Gastrocnemius medialis (tissue), 4 donors: ENCODE measurements at places on chromosomes 2 and 18.

DNA sequence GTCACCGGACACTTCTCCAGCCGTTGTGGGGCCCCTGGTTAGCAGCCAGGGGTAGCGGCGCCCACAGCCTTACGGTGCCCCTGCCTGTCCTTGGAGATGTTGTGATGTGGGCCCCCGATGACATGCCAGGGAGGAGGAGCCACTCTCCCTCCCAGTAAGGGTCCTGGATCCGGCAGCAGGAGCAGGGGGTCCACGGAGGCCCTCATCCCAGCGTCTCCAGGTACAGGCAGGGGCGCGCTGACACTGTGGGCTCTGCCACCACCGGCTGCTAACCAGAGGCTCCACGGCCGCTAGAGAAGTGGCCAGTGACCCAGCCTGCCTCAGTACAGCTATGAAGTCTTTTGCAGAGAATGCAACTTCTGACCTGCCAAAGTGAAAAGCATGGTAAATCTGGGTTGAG lies 121.2 kb downstream of the SPP2 start:
- no peak overlapping the region for H3K27ac ChIP-seq
- H3K4me1 ChIP-seq: no peaks in the 10 kb centered on the region
- no peak for DNase-seq
- H3K4me3 ChIP-seq: no peak overlapping the region
- H3K27me3 ChIP-seq: no peaks in the 10 kb centered on the region

DNA sequence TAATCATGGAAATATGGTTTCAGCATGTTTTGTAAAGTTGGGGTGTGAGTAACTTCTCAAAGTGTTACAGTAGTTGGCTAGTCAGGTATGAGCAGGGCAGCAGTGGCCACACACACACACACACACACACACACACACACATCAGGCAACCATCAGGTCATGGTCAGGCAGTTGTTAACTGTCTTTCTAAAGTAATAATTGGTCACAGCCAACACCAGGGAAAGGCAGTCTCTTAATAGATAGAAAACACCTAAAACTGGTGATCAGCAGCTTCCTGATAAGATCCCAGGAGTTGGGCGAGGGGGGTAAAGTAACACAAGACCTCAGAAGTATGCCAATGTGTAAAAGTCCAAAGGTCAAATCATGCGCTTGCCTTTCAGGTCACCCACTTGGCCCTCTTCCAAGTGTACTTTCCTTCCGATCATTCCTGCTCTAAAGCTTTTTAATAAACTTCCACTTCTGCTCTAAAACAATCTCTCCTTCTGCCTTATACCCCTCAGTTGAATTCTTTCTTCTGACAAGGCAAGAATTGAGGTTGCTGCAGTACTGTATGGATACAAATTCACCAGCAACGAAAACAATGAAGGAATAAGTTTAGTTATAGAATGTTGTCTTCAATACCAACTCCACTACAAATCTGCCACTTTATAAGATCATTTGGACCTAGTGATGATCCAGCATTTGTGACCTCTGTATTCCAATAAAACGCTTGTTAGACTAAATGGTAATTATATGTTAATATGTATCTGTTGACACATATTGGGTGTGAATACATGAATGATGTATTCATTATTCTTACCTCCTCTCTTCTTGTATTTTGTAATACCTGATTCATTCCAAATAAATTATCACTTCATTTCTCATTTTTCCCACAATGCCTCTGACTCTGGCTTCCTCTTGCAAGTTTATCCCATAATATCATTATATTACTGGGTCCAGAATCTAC lies 254.3 kb downstream of the METTL4 start:
- H3K36me3 ChIP-seq: no peaks in the 10 kb centered on the region
- H3K4me3 ChIP-seq: no peak overlapping the region
- DNase-seq: no peak
- H3K4me1 ChIP-seq: no peaks in the 10 kb centered on the region

GRCh38 chr2:8243748-8244400 lies 438.0 kb upstream of the ID2 start:
- no peak overlapping the region for H3K4me3 ChIP-seq
- no peak overlapping the region for H3K27ac ChIP-seq
- DNase-seq: no peak
- no peaks in the 10 kb centered on the region for H3K27me3 ChIP-seq
- peaks cover 3% of the 10 kb centered on the region for H3K4me1 ChIP-seq
- no peaks in the 10 kb centered on the region for H3K36me3 ChIP-seq

GRCh38 chr2:123502931-123503330 lies 522.2 kb upstream of the CNTNAP5 start:
- no peaks in the 10 kb centered on the region for H3K27me3 ChIP-seq
- H3K36me3 ChIP-seq: no peaks in the 10 kb centered on the region

GRCh38 chr18:46220116-46220515 lies 115.9 kb downstream of the HAUS1 start:
- no peak for DNase-seq
- H3K27me3 ChIP-seq: no peaks in the 10 kb centered on the region
- H3K36me3 ChIP-seq: no peaks in the 10 kb centered on the region
- no peak overlapping the region for H3K4me3 ChIP-seq

DNA sequence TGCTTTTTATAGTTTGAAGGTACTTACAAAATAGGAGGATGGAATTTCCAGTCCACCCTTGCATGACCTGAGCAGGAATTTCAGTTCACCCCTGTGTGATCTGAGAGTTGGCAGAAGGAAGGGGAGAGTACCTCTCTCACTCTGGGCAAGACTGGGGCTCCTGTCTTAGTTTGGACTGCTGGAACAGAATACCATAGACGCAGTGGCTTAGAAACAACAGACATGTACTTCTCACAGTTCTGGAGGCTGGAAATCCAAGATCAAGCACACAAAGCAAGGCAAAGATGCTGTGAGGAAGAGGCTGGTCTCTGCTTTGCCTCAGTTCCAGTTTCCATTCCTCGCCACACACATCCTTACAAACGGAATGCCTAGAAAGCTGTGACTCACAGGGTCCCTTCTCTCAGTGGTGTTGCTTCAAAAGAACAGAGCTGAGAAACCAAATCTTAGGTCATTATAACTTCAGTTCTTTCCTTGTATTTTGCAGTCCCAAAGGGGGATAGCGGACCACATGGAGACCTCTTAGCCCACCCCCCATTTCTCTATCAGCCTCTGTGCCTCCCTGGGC lies 108.8 kb upstream of the HAAO start:
- H3K27ac ChIP-seq: no peak overlapping the region
- H3K27me3 ChIP-seq: no peaks in the 10 kb centered on the region
- DNase-seq: no peak
- no peaks in the 10 kb centered on the region for H3K36me3 ChIP-seq
- H3K4me3 ChIP-seq: no peak overlapping the region

DNA sequence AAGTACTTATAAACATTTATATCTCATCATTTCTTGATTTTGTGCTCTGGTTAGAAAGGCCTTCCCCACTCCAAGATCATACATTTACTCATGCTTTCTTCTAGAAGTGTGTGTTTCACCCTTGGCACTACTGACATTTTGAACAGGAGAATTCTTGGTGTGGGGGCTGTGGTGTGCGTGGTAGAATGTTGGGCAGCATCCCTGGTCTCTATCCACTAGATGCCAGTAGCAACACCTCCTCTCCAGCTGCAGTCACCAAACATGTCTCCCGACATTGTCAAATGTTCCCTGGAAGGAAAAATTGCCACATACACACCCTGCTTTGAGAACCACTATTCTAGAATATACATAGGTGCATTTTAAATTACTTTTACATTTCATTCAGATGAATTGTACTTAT lies 8.7 kb upstream of the TGIF1 start:
- H3K27me3 ChIP-seq: no peaks in the 10 kb centered on the region
- no peak overlapping the region for H3K27ac ChIP-seq

- H3K4me3 ChIP-seq: no peak overlapping the region
- no peaks in the 10 kb centered on the region for H3K4me1 ChIP-seq
- H3K27me3 ChIP-seq: no peaks in the 10 kb centered on the region
- H3K36me3 ChIP-seq: no peaks in the 10 kb centered on the region
These were observed 43.7 kb downstream of the SMC6 start for GRCh38 chr2:17709897-17710296.

GRCh38 chr2:198203336-198204069 lies 399.1 kb downstream of the PLCL1 start:
- H3K4me3 ChIP-seq: no peak overlapping the region
- no peak overlapping the region for H3K27ac ChIP-seq
- DNase-seq: no peak
- H3K36me3 ChIP-seq: no peaks in the 10 kb centered on the region

- no peak for DNase-seq
- peak overlapping the region; percentile 99 for H3K27ac ChIP-seq
- no peak overlapping the region for H3K4me3 ChIP-seq
- H3K27me3 ChIP-seq: no peaks in the 10 kb centered on the region
These were observed 25.8 kb downstream of the TBC1D8 start for GRCh38 chr2:101125374-101125773.

DNA sequence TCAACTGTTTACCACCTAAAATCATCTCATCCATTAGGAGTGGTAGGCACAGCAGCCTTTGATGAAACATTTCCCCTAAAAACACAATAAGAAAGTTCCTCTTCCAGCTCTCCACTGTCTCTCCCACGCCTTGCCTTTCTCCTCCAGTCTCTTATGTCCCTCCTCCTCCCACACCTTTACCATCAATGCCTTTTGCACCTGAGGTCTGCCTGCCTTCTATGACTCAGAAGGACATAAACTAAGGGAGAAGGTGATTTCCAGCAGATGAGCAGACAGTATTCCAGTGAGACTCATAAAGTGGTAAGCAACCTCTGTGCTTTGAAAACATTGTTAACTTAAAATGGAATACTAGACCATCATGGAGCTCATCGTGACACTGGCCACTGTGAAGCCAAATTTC lies 34.2 kb upstream of the NDUFV2 start:
- H3K27ac ChIP-seq: no peak overlapping the region
- H3K4me3 ChIP-seq: no peak overlapping the region
- peaks cover 7% of the 10 kb centered on the region for H3K4me1 ChIP-seq
- DNase-seq: no peak
- H3K36me3 ChIP-seq: no peaks in the 10 kb centered on the region

- no peak for DNase-seq
- peaks cover 10% of the 10 kb centered on the region for H3K4me1 ChIP-seq
- no peak overlapping the region for H3K27ac ChIP-seq
- H3K27me3 ChIP-seq: no peaks in the 10 kb centered on the region
These were observed 52.7 kb upstream of the SLC14A1 start for GRCh38 chr18:45671321-45671720.

DNA sequence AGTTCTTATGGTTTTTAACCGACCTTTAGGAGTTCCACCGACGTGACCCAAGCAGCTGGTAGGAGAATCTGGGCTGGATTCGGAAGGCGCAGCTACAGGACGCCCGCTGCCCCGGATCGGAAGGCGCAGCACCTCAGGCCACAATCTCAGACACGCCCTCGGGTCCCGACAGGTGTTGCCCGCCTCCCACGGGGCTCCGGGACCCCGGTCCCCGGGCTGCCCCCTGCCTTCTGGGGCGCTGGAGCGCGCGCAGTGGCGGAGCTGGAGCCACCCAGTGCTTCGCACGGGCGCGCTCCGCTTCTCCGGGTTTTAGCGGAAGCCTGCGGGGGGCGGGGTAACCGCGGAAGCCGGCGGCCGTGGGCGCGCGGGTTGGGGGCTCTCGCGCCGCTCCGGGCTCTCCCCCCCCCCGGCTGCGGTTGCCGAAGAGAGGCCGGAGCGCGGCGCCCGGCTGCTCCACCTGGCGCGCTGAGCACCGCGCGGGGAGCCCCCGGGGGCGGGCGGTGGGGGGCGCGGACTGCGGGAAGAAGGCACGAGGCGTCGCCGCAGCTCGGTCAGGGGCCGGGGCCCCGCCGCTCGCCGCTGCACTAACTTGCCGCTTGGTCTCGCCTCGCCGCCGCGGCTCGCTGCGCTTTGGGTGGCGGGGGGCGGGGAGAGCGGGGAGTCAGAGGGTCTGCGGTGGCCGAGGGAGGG lies 718.8 kb downstream of the DPP10 start:
- no peak for DNase-seq
- H3K4me1 ChIP-seq: no peaks in the 10 kb centered on the region
- no peaks in the 10 kb centered on the region for H3K36me3 ChIP-seq
- H3K4me3 ChIP-seq: no peak overlapping the region
- H3K27me3 ChIP-seq: peaks cover 26% of the 10 kb centered on the region

- no peak overlapping the region for H3K4me3 ChIP-seq
- no peak overlapping the region for H3K27ac ChIP-seq
- no peak for DNase-seq
- no peaks in the 10 kb centered on the region for H3K27me3 ChIP-seq
- H3K4me1 ChIP-seq: no peaks in the 10 kb centered on the region
- H3K36me3 ChIP-seq: no peaks in the 10 kb centered on the region
These were observed 157.7 kb downstream of the CCDC178 start for GRCh38 chr18:33282709-33283333.

DNA sequence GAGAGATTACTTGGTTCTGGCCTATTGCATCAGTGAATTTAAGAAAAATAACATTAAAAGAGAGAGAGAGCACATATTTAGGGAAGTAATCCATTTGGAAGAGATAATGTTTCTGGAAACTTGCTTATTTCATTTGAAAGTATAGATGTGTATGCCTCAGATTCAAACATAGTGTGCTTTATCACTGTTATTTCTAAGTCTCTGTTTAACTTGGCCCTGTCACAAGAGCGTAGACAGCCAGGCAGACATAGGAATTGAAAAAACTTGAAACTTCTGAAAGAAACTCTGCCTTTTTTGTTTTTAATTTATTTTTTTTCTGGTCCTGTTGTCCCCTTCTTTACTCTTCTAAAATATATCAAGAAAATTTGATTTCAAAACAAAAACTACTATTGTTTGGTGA lies 849.1 kb downstream of the CNTNAP5 start:
- no peak overlapping the region for H3K27ac ChIP-seq
- no peaks in the 10 kb centered on the region for H3K27me3 ChIP-seq
- H3K4me3 ChIP-seq: no peak overlapping the region
- DNase-seq: no peak
- no peaks in the 10 kb centered on the region for H3K4me1 ChIP-seq

DNA sequence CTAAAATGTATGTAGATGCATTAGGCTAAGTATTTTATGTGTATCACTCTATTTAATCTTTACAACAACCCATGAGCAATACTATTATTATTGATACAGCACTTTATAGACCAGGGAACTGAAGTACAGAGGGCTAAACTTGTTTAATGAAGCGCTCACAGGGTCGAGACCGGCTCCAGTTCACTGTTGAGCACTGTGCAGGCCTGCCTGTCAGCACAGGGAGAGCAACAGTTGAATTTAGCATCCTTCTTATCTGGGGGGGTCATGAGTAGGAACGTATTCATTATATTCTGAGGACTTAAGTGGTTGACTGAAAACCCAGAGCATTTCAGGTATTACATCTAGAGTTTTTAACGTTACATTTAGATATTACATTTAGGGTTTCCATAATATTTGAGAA lies 120.1 kb downstream of the PLCL1 start:
- H3K27me3 ChIP-seq: no peaks in the 10 kb centered on the region
- H3K4me3 ChIP-seq: no peak overlapping the region
- no peak for DNase-seq
- no peak overlapping the region for H3K27ac ChIP-seq
- H3K4me1 ChIP-seq: peaks cover 61% of the 10 kb centered on the region
